ENCODE measurements at places on chromosomes 3 and 15.

DNA sequence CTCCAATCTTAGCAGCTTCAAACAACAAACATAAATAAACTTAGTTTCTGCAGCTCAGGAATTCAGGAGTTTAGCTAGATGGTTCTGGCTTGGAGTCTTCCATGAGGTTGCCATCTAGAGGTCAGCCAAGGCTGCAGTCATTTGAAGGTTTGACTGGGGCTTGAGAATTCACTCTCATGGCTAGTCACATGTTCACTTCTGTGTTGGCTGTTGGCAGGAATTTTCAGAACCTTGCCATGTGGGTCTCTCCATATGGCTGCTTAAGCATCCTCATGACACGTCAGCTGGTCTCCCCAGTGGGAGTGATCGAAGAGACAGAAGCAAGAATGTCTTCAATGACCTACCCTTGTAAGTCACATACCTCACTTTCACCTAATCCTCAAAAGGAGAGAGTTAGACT is 269.2 kb upstream of the CNTN3 start:
- DNase-seq = peak; percentile 46

GRCh38 chr3:58116161-58116955 is 94.4 kb downstream of the DNASE1L3 start:
- no peak for DNase-seq

- no peak for DNase-seq
Measured at GRCh38 chr3:140403608-140404007, 274.3 kb upstream of the TRIM42 start.

- DNase-seq = no peak
Measured at GRCh38 chr3:127787071-127787490, 35.2 kb downstream of the MGLL start.

GRCh38 chr3:27521179-27521871 is 37.1 kb upstream of the SLC4A7 start:
- peak; percentile 95 for DNase-seq

DNA sequence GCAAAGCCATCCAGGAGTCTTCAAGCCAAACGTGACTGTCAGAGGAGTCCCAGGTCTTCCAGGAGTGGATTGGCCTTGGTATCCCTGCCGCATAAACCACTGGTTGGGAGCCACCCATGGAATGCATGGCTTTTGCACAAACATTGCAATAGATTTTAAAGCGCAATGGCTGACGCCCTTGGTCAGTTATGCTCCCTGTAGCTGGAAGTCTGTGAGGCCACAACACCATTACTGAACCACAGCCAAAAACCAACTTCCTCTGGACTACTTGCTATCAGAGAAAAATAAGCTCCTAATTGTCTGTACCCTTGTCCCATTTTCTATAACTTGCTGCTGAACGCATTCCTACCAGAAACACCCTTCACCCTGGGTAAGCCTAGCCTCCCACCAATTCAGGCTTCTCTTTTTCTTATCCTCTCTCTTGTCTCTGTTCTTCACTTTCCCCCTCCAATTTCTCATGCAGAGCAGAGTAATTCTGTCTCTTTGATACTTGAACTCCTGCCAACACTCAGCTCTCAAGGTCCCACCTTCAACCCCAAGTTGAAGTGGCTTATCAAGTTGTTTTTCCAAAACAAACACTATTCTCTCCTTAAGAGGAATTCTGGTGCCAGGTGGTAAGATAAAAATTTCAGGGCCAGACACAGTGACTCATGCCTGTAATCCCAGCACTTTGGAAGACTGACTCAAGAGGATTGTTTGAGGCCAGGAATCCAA is 176.4 kb upstream of the UBE2E1 start:
- DNase-seq = no peak

GRCh38 chr3:185846037-185846436 is 21.2 kb upstream of the IGF2BP2 start:
- no peak for DNase-seq

DNA sequence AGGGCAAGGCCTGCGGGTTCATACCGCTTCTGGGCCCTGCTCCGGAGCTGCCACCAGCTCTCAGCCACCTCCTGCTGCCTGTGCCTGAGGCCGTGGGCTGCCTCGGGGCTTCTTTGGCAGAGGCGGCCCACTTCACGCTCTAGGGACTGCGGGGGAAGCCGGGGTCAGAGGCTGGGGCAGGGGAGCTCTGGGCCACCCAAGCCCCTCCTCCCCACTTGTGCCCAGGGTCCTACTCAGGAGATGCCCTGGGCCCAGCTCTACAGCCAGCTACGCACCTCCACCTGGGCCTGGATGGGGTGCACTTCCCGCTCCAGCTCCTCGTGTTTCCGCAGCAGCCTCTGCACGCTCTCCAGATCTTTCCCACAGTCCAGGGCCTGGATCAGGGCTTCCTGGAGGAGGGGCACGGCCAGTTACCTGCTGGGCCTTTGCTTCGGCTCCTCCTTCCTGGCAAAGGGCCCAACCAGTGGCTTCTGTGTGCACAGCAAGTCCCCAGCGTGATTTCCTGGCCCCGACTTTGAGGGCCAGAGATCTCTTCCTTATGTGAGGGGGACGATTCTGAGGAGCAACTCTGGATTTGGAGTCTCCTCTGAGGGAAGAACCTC is 24.0 kb downstream of the PLA2G4B start:
- DNase-seq = no peak

- DNase-seq = no peak
Measured at GRCh38 chr15:57911247-57911646, 154.3 kb downstream of the ALDH1A2 start.

GRCh38 chr3:10563396-10563795 is 58.0 kb upstream of the ATP2B2 start:
- DNase-seq = no peak

DNA sequence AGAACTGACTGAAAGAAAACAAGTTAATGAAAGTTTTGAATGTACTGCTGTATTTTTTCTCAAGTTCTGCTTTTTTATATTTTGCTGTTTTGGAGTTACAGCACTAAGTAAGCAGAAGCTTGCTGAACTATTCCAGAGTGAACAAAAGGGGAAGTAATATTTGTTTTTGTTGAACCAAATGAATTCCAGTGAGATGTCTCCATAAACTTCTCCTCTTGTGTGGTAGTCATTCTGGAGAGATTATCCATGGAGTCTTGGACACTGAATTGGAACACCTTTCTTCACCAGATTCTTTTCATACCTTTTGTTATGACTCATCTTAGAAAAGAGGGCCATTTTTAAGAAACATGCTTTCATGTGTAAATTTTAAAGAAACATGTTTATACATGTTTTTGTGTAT is 8.8 kb downstream of the ANKUB1 start:
- DNase-seq = no peak

DNA sequence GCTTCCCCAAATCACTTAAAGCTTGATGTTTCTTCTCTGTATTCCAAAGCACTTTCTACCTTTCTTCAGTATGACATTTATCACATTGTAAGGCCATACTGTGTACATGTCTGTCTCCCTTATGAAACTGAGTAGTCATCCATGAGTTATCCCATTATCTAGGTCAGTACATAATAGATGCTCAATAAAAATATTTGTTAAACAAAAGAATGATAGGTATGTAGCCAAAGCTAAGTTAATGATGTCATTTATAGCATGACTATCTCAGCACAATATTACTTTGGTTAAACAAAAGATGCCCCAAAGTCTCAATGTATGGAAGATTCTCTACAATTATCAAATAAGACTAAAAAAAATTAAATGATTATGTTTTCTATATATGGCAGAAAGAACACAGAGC is 3.1 kb upstream of the TMCO5A start:
- no peak for DNase-seq

DNA sequence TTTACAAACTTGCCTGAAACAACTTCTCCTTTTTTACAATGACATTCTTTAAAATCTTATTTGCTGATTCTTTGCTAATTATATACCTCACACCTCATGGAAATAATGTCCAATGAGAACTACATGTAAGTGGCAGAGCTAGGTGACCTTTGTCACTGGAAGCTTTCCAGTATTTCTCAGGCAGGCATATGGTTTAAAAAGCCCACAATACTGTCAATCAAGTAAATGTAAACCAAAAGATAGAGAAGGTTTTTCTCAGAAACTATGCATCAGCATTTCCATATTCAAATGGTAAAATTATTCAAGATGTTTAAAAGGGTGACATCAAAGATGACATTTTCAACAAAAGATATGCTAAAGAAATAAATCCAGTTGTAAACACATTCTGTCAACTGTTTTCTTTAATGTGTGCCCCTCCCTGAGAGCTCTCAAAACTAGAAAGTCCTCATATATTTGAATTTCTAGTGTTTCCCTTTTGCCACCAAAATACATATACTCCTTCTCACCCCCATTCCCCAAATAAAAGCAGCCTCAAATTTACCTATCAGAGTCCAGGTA is 10.1 kb upstream of the STRIT1 start:
- no peak for DNase-seq

DNA sequence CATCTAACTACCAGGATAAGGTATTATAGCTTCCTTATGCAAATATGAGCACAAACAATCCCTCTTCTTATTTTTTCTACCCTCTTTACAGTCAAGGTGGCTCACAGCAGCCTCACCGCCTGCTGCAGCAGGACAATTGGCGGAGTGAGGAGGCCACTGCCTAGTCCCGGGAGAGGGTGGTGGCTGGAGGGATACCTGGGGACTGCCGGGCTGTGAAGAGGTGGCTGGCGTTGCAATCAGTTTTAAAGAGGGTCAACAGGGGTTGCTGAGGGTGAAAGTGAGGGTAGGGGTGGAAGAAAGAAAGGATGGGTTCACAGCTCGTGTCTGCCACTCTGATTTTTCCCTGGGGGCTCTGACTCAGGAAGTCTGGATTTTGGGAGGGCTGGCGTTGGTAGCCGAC is 105.1 kb upstream of the SLC6A6 start:
- no peak for DNase-seq

GRCh38 chr3:126620738-126621137 is 34.2 kb downstream of the TXNRD3 start:
- no peak for DNase-seq

DNA sequence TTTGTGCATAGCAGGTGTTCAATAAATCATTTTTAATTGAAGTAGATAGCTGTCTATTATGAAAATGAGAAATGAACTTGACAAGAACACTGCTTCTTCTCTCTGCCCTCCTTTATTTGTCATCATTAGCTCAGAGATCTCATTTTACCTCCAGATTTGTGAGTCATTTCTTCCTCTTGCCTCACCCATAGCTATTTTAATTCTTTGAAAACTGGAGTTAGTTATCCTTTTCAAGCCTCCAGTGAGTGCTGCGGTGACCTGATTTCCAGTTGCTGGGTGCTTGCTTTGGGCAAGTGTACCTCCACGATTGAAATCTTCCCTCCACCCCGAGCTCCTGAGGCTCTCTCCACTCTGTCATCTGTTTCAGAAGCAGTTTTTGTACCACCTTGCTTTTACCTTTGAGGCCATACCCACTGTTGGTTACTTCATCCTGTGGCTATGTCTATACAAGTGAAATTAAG is 114.6 kb downstream of the NFKBIZ start:
- peak; percentile 60 for DNase-seq

DNA sequence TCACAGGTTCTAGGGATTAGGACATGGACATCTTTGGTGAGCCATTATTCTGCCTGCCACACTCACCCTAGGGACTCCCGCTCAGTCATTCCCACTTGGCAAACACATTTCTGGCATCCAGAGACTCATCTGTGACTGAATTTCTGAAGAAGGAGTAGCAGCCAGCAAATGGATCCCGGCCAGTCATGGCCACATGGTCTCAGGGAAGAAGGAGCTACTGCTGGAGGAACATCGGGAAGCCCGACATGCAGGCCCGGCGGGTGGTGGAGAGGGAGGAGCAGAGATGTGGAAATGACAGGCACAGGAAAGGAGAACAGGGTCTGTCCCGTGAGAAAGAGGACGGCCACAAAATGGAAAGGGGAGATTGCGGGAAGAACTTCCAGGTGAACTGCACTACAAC is 65.4 kb downstream of the SEMA5B start:
- no peak for DNase-seq

- no peak for DNase-seq
Measured at GRCh38 chr3:99601515-99601914, 36.9 kb upstream of the COL8A1 start.

Measured in RKO (cell line).